ENCODE measurements at places on chromosomes 1 and 21.

DNA sequence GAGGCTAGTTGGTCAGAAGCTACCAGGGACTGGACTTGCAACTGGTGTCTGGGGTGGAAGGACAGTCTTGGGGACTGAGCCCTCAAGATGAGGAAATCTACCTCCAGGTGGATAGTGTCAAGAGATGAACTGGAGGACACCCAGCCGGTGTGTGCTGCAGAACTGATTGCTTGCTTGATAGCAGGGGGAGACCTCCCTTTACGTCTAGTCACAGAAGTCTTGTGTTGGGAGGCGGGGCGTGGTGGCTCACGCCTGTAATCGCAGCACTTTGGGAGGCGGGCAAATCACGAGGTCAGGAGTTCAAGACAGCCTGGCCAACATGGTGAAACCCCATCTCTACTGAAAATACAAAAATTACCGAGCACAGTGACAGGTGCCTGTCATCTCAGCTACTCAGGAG is 4.9 kb downstream of the RCC2 start:
- DNase-seq, result no peak

DNA sequence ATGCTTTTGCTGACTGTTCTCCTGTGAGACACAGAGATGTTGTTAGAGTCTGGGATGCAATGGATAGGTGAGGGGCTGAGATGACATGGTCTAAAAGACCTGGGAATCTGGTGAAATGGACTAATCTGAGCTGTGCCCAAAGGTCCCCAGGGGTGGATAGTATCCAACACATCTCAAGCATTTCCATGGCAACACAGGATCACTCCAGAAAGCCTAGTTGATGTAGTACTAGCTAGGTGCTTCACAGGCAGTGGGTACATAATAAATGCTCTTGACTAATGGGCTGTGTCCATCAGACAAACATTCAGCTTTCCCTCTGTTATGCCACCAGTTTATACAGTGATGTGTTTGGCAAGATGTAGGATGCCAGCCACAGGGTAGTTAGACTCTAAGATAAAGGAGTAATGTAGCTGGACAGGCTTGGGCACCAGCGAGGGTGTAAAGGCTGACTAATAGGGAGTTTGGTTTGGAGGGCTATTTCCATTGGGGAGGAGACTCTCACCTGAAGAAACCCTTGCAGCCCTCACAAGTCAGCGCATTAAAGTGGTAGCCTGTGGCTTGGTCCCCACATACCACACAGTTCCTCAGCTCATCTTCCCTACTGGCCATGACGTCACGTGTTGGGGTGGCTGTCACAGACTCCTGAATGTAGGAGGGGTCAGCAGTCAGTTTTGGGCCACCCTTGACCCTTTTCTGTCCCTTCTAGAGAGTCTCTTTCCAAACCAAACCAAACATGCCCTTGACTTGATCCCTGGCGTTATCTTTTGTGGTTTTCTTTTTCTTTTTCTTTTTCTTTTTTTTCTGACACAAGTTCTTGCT is 1.8 kb downstream of the NR1I3 start:
- DNase-seq, result no peak

DNA sequence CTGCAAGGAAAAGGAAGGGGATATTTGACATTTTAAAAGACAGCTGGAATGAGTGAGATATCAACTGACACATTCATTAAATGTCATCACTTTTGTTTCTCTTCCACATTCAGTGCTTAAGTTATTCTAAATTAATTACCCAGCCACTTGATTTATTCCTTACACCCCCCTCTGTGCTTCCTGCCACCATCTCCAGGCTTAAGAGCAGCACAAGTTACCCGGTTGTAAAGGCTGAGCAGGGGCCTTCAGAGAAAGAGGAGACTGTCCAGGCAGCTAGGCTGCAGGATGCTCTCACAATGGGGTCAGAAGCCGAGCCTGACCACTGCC is 71.4 kb downstream of the SYT6 start:
- DNase-seq, result no peak

- DNase-seq, result peak; percentile 63
These were observed 2.8 kb upstream of the CD1D start for GRCh38 chr1:158177700-158178450.

DNA sequence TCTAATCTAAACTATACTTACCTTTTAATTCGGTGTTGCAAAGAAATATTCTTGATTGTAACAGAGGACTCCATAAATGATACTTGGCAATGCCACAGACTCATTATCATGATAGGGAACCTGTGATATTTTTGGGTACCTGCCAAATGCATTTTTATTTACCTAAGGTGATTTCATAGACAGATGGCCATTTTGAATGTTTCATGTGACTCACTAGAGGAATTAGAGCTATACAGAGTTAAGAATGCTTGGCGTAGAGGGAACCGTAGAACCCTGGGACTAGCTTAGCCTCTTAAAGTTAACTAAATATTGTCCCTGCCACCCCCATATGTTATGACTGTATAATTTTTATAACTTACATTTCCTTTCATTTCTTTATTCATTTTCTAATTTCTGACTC is 136.1 kb downstream of the DISP1 start:
- DNase-seq, result no peak

GRCh38 chr1:223682502-223682901 is 17.0 kb upstream of the CAPN8 start:
- no peak for DNase-seq

DNA sequence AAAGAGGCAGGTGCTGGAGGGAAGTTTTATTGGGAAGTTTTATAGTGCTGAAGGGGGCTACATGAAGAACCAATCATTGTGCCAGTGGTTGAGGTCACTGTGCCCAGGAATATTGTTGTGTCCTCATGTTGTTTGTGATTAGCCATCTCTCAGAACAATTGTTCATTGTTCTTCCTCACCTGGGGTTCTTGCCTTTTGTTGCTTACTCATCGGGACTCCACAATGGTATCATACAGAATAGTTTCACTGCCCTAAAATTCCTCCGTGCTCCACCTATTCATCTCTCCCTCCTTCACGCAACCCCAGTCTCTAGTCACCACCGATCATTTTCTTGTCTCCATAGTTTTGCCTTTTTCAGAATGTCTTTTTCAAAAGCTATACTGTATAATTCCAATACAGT is 38.9 kb upstream of the CDC14A start:
- no peak for DNase-seq

- no peak for DNase-seq
These were observed 97.2 kb downstream of the BCAR3 start for GRCh38 chr1:93584261-93585003.

DNA sequence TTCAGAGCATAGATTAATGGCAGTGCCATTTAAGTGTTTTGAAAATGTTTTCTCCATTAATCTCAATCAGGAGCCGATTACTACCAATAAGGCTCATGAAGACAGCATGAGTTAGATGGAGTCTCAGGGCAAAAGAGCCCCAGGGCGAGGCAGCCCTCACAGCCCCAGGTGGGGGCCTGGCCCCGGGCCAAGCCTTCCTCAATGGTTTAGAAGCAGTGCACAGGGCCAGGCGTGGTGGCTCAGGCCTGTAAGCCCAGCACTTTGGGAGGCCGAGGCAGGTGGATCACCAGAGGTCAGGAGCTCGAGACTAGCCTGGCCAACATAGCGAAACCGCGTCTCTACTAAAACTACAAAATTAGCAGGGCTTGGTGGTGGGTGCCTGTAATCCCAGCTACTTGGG is 348.1 kb upstream of the VAMP3 start:
- no peak for DNase-seq

DNA sequence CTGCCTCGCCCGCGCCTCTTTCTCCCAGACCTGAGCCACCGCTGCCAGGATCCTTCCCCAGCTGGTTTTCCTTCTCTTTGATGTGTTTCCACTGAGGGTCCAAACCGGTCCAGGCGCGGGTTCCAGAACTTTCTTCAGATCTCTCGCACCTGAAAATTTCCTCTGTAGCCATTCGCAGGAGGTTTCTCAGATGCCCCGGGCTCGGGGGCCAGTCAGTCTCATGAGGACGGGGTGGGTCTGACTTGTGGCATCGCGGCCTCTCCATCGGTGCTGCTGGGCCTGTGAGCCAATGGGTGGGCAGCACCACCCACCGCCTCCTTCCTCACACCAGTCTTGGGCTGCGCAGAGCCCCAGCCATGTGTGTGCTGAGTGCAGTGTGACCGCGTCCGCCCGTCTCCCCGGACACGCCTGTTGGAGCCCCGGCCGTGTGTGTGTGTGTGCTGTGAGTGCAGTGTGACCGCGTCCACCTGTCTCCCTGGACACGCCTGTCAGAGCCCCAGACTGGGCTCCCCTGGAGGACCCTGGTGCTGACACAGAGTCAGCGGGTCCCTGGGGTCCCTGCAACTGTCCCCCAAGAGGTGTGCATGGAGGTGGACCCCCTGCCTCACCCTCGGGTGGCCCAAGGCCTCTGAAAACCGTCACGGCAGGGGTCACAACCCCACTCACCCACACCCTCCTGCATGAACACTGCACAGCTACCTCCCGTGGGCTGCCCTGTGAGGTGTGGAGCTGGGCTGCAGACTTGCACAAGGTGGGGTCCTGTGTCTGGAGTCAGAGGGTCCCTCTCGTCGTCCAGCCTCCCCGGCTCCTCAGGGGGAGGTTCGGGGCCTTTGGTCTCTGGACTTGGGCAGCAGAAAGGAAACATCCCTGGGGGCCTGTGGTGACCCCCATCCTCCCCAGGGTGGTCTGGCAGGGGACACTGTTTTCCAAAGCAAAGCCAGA is 20.2 kb downstream of the COL18A1 start:
- no peak for DNase-seq

GRCh38 chr1:86517336-86517735 is 29.5 kb upstream of the CLCA4 start:
- DNase-seq, result no peak

- no peak for DNase-seq
These were observed 876.5 kb upstream of the B3GALT2 start for GRCh38 chr1:194062962-194063361.

GRCh38 chr1:190147616-190148015 is 330.0 kb downstream of the BRINP3 start:
- DNase-seq, result no peak

- no peak for DNase-seq
These were observed 18.3 kb upstream of the ALPL start for GRCh38 chr1:21490774-21491487.

GRCh38 chr21:38741092-38741949 is 64.4 kb upstream of the ETS2 start:
- no peak for DNase-seq

DNA sequence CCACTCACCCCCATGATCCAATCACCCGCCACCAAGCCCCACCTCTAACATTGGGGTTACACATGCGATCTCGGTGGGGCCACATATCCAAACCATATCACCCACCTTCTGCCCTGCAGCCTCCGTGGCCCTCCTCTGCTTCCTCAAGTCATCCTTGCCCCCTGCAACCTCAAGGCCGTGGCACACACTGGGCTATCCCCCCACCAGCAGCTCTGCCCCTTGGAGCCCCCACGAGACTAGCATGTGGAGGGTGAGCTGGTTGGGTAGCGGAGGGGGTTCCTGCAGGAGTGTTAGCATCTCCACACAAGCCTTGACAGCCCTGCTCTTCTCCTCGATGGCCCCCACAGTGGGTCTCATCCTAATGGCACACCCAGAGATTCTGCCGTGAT is 100.8 kb downstream of the TOMM20 start:
- no peak for DNase-seq

DNA sequence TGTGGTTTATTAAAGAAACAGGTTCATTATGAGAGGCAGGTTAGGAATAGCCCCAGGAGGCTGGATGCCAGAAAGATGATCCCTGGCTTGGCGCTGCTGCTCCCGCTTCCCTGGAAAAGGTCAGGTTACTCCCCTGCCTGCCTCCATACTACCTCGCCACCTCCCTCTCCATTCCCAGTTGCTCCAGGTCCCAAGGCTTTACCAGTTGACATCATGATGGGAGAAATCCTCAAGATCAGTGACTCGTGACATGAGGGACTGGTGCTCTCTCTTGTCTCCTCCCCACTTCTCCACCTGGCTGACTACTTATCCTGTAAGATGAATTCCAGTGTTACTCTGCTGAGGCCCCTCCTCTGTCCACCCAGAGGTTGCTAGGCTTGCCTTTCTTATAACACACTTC is 19.7 kb downstream of the VASH2 start:
- DNase-seq, result no peak

DNA sequence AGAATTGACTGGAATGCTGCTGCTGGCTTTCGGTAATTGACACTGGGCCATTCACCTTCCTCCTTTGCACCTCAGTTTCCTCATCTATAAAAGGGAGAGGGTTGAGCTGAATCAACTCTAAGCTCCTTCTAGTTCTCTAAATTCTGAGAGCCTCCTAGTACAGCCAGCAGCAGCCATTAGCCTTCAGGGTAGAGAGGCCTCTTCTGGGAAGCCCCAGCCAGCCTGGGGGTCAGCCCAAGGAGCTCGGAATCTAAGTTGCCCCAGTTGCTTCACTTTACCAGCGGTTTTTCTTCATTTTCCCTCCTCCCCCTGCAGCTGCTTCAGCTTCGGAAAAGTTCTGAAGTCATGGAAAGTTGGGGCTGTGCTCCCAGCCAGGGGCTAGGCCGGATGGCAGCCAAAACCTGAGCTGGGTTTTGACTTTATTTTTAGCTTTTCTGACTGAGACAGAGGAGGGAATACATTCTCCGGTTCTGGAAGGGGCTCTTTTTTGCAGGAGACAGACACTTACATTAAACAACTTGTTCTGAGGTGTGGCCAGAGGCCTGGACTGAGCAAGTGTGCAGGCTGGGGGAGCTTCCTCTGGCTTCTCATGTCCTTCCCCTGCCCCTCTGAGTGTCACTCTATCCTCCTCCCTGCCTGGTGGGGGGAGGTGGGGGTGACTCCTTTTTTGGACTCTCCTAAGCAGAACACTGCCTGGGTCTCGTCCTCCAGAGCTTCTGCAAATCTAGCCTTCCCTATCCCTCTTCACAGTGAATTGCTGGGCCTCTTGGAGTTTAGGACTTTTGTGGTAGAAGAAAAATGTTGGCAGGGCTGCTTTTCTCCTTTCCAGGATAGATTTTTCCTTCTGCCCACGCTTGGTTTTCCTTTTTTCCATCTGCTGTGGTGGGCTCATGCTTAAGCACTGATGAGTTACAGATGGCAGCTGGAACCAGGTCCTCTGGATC is 14.4 kb downstream of the LMNA start:
- no peak for DNase-seq

GRCh38 chr1:100752791-100753190 is 33.2 kb downstream of the VCAM1 start:
- no peak for DNase-seq

GRCh38 chr1:181397845-181398244 is 85.5 kb upstream of the CACNA1E start:
- no peak for DNase-seq

GRCh38 chr1:75423616-75424015 is 187.3 kb downstream of the SLC44A5 start:
- DNase-seq, result no peak

GRCh38 chr1:220791956-220792355 is 5.2 kb downstream of the MTARC1 start:
- DNase-seq, result no peak

DNA sequence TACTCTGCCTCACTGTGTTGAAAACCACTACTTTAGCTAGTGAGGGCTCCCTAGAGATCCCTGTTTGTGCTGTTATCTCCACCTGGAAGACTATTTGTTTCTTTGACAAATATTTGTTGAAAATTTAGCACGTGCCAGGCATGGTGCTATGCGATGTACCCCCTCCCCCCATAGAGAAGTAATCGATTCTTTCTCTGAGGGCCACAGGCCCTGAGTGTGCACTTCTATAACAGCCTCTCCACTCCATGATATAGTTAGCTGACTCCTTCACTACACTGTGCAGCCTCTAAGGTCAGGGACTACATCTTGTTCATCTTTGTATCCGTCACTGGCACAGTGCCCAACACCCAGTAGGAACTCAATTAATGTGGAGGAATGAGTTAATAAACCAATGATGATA is 17.3 kb upstream of the RBM15 start:
- DNase-seq, result no peak

GRCh38 chr1:150507912-150508864 is at the start of gene ECM1:
Gene ECM1 (plus strand): TSS chr1:150508109. CDS start chr1:150508210, 101 bp downstream.
- no peak for DNase-seq

- no peak for DNase-seq
These were observed 118.1 kb upstream of the PPP2R5A start for GRCh38 chr1:212167098-212167497.

- DNase-seq, result no peak
These were observed 48.1 kb downstream of the MORN1 start for GRCh38 chr1:2343023-2343935.
